ENCODE measurements at places on chromosomes 5 and 9.

DNA sequence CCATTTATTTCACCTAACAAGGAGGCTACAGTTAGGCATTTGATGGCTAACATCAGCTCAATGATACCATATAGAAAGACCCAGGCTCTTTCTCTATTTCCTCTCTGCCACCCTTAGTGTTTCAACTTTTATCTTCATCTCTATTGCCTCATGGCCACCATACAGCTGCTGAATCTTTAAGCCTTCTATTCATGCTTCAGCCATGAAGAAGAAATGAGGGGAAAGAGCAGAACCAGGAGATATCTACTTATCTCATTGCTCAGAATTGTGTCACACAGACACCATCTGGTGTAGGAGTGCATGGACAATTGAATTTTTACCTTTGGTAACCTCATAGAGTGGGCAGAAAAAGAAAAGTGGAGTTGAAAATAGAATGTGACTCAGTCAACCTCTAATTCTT is 6.7 kb downstream of the GAPT start:
- no peak for DNase-seq

DNA sequence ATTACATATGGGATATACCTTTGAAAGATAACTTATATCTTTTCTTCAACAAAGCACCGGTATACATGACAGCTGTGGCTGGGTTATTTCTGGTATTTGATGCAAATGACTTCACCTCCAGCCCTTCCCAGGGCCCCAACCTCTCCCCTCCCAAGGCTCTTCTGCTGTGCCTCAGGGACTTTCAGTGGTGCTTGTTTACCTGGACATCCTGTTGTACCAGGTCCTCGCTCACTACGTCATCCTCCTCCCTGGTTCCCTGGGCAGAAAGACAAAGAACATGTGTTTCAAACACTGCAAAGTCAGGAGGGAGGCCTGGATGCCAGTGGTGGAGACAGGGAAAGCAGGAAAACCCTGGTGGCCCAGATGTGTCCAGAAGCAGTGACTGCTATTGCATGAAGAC is 23.4 kb downstream of the ANXA6 start:
- DNase-seq: no peak

GRCh38 chr5:128966846-128967245 is 1.6 kb downstream of the SLC27A6 start:
- DNase-seq: no peak

- DNase-seq: no peak
These were observed 2.5 kb upstream of the RNF14 start for GRCh38 chr5:141966275-141966962.

GRCh38 chr9:36135741-36136271 is 727 bp upstream of the GLIPR2 start:
- DNase-seq: no peak

DNA sequence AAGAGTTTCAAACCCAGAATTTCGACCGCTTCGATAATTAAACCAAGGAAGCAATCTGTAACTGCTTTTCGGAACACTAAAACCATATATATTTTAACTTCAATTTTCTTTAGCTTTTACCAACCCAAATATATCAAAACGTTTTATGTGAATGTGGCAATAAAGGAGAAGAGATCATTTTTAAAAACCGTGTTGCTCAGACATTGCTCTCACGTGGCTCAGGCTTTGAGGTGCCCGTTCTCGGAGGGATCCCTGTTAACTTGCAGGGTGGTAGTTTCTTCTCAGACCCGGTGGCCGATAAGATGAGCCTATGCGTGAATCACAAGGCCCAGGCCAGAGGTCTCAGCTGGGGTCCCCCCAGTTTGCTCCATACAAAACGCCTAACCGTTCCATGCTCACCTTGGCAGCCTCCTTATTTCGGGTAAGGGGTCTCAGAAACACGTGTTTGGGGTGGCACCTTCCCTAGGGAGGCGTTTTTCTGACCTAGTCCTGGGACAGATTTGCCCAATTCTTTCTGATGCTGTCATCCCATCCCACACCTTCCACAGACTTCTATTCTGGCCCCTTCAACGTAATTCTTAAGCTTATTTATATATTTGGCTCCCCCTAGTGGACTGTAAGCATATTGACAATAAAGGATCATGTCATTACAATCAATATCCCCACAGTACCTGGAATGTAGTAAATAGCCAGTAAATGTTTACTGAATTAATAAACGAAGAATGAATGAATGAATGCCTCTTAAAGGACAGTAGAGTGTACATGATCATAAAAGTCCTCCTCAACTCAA is 48.1 kb downstream of the THBS4 start:
- DNase-seq: no peak

DNA sequence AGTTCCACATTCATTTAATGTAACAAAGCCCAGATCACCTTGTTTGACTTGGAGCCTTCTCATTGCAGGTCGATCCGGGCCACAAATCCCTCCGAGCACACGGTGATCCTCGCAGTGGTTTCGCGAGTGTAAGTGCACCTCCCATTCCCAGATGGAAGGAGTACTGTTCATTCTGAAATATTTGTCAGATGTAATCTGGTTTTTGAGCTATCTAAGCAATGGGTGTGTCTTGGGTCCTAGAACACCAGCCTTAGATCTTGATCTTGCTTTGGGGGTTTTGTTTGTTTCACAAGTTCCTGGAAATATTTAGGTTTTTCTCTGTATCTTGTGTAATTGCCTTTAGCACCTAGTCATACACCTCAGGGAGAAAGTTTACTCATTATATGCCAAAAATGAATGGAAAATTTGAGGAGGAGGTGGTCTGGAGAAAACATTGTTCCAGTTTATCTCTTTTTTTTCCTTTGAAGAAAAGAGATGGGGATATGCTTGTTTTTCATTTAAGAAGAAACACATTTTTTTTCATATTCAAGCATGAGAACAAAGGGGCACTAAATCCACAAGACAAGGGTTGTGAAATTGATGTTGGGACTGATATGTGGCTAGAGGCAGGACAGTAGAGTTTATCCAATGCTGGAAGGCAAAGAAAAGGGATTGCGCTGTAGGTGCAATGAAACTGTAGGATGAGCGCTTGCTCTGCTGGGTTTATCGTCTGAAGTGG is 118.6 kb downstream of the PDE8B start:
- no peak for DNase-seq

GRCh38 chr9:111599092-111599954 is at the start of gene PTGR1:
Gene PTGR1, minus strand, starts transcription at chr9:111599647. Its CDS starts 2,225 bp downstream, at chr9:111597422.
- DNase-seq: no peak

DNA sequence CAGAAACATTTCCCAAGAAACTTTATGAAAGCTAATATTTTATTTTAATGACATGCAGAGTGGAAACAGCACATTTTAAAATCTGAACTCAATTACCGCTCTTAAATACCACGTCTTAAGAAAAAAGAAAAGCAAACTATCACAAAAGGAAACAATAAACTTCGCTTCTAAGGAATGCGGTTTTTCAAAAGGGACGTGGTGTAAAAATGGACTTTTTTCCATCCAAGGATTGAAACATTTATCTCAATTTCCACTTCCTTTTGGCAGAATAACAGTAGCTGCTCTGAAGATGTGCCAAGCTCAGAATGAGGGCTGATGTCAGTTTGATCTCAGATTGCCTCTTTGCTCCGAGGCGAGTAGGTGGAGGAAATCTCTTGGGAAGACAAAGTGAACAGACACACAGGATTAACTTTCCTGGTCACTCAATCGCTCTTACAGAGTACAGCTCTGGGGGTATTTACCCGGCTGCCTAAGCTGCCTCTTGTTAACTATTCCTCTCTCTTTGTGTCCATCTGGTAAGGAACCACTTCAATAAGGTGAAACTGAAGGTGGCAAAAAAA is 158.5 kb downstream of the TRPM6 start:
- DNase-seq: no peak

DNA sequence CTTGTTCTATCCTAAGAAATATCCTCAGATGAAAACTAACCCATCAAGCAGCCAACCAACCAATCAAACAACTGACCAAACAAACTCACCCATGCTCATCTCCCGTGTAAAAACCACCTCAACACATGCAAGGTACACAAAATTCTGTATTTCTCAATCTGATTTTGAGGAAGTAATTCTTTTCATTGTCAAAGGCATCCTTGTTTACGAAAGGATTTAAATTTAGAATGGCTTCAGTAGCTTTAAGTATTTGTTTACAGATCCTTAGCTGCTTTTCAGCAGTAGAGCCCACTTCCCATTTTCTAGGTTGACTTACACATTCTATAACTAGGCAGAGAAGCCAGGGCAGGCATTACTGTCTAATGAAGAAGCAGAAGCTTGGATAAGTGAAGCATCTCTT is 78.6 kb downstream of the NTRK2 start:
- DNase-seq: no peak

DNA sequence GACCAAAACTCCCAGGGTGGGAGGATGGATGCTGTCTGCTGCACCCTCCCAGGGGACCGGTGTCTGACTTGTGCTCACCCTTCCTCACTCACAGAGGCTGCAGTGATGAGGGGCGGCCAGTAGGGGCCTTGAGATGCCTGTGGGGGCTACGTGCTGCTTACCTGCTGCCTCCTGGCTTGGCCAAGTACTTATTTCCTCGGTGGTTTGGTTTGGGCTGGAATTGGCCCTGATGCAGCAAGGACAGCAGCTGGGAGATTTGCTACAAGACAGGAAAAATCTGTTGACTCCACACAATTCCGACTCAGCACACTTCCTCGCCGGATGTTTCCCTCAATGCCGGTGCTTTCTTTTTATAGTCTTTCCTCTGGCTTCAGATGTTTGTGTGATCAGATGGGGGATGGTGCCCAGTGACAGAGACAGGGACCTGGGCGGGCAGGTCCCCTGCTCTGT is 6.6 kb downstream of the PCDH12 start:
- DNase-seq: no peak

- DNase-seq: no peak
These were observed 55.1 kb upstream of the NRARP start for GRCh38 chr9:137357166-137357565.

DNA sequence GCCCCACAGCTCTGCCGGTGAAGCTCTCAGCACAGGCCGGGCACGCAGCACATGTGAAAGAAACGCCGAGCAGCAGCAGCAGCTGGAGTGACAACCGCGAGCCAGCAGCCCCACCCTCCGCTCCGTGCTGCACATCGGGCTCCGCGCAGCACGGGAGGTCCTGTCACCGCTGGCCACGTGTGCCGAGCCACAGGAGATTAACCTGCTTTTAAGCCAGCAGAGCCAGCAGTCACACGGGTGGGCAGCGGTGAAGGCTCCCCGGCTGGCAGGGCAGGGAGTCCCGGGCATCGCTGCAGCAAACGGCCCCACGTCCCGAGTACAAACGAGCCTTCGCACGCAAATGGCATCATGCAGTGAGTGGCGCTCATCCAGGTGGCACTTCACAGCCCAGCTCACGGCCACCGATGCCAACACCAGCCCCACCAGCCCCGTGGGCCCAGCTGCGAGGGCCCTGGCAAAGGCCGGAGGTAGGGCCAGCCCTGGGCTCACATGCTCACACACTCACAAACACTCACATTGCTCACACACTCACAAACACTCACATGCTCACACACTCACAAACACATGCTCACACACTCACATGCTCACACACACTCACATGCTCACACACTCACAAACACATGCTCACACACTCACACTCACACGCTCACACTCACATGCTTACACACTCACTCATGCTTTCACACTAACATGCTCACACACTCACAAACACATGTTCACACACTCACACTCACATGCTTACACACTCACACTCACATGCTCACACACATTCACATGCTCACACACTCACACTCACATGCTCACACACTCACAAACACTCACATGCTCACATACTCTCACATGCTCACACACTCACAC is 11.1 kb downstream of the CCDC187 start:
- DNase-seq: no peak

DNA sequence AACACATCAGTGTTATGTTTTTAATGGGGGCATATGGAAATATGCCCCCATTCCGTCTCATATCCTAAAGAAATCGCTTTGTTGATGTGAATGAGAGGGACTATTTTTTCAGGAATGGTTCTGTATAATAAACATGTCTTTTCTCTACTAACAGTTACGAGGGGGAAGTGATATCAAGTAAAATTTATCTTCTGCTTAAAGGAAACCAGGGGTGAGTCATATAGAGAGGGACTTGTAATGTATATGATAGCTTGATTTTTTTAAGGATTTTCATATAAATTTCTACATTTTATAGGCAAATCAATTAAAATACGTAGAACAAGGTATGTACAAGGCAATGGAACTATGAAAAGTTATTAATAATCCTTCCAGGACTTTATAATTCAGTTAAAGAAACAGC is 207.1 kb downstream of the SEMA5A start:
- no peak for DNase-seq

GRCh38 chr5:15452781-15453180 is 47.2 kb upstream of the FBXL7 start:
- DNase-seq: no peak

- no peak for DNase-seq
These were observed 182.2 kb upstream of the ISL1 start for GRCh38 chr5:51201024-51201423.

DNA sequence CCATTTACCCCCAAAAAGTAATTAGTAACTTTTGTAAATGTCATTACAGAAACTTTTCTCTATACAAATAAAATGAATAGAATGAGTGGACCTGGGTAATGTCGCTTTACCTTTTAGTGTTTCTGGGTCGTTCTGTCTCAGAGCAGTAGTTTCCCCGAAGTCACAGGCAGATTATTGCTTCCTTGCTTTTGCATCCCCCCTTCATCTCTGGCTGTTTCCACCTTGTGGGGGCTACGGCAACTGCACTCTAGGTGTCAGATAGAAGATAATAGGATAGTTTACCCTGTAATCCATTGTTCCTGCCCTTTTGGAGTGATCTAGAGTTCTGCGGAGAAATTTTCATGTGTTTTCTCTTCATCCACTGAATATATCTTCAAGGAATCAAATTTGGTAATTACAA is 68.7 kb downstream of the PRR16 start:
- DNase-seq: no peak

- no peak for DNase-seq
These were observed 137.2 kb upstream of the TAF11L2 start for GRCh38 chr5:17360879-17361278.

- DNase-seq: no peak
These were observed 79.6 kb downstream of the TLR4 start for GRCh38 chr9:117783828-117784227.

DNA sequence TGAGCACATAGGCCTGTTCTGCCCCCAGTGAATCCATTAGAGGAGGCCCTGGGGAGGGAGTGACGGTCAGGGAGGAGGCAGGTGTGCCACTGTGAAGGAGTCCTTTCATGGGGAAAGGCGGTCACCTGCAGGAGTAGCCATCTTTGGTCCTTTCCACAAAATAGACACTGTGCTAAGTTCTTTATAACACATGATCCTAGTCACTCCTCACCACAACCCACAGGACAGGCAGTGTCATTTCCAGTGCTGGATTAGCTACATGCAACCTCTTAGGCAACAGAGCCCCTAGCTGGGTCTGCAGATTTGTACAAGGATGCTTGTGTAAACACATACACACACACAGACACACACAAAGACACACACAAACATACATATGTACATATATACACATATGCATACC is 18.3 kb downstream of the DOCK2 start:
- no peak for DNase-seq

DNA sequence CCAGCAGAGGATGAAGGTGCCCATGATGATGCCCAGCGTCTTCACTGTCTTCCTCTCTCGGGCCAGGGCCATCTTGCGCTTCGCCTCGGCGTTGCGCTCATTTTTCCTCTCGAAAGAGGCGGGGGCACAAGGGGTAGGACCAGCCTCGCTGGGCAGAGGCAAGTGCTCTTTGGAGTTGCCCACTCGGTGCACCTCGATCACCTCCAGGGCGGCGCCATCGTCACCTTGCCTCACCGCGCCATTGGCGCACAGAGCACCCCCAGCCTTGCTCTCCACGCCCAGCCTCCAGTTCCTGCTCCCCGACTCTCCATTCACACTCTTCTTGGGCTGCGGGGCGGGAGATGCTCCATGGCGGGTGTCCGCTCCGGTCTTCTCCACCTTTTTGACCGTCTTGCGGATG is 1.6 kb downstream of the HTR1A start:
- DNase-seq: no peak

- peak; percentile 61 for DNase-seq
These were observed at the start of gene ESM1 for GRCh38 chr5:54985301-54986268. Gene ESM1, minus strand, starts transcription at chr5:54985593. Its CDS starts 76 bp downstream, at chr5:54985517.

All from GM04503 (cell line).